Uterus (tissue), 4 donors: ENCODE measurements at places on chromosomes 7 and 10. TPM values are rescaled to one million over a fixed set of nuclear protein-coding genes. Genes with fewer than 3 reads are reported as not detected.

The SPOCK2 gene
- 7.2 TPM for total RNA-seq

The SFRP4 gene
- 17.4 TPM for total RNA-seq

The CPN1 gene
- not detected for total RNA-seq

The HMX3 gene
- not detected for total RNA-seq

The GIMAP7 gene
- total RNA-seq: 30.7 TPM

DNA sequence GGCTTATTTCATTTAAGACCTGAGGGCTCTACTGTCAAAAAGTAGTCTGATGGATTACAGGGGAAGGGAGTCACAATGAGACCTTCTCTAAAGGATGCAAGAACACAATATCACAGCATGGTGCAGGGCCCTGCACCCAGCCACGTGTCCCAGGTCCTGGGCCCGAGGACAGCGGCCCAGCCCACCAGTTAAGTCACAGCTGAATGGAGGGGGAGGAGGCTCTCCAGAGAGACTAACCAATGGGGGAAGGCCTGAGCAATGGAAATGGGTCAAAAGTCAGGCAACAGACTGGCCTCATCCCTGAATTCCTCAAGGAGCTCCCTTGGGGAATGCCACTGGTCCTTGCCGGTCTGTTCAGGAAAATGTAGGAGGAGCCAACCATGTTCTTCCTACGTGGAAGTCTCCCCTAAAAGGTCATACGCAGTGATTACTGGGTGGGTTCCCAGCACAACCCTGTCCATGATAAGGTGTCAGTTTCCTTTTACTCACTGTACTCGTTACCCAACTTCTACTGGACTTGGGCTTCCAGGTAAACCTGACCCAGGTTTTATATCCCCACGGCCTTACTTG is 28.3 kb downstream of the CCDC3 start:
- DNase-seq: no peak

- DNase-seq: no peak
These were observed 79.2 kb downstream of the CCDC3 start for GRCh38 chr10:12922117-12922900.

DNA sequence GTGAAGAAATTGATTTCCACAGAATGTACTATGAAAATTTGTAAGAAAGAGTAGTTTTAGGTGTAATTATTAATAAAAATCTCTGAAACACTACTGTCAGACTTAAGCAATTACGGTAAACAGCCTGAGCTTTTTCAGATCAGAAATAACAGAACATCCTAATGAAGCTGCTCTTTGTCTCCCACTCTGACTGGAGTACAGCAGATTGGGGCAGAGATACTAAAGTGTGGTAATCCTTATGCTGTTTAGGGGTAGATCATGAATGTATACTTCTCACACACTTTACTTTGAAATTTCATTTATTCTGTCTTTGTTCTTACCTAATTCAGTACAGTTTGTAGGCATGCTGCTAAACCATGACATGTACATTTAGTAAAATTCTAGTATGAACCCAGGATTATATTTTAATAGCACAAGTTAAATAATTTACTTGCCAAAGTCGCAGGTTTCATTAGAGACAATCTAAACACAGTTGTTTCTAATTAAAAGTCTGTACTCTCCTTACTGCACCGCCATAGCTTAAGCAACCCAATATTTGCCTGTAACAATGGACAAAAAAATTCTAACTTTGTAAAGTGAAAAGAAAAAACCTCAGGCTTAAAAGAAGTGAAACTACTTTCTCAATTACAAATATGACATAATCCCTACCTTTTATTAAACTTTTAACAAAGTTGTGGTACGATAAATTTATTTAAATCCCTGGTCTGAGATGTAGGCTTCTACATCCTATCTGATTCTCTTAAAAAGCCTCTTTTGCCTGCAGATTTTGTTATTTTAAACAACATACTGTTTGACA is 88.8 kb downstream of the KMT2E start:
- no peak for DNase-seq

GRCh38 chr7:143380260-143380645 is 892 bp upstream of the ZYX start:
- DNase-seq: peak; percentile 92

DNA sequence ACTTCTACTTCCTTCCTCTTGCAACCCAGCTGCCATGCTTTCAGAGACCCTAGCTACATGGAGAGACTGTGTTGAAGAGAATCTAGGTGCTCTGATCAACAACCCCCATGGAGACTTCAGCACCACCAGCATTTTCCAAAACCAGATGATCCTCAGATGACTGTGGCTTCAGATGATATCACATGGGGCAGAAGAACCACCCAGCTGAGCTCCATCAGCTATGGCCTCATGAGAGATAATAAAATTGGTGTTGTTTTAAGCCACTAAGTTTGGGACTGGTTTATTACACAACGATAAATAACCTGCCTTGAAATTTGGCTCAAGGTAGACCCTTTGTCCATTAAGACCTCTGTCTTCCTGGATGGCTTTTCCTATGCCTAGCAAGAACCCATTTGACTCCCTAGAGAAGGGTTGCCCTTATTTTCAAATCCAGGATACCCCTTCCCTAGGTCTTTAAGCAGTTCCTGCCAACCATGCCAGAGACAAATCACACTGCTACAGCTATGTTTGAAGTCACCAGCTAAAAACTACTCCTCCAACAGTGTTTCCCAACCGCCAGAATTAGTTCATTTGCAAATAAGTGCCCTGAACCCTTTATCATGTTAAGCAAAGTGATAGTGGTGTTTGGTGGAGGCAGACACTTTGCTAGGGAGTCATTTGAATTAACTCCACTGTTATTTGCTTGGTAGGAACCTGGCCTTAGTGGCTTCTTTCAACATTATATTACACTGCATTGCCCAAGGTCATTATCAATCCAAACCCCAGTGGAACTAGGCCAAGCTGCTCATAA is 136.9 kb upstream of the PALS2 start:
- no peak for DNase-seq
